ENCODE measurements at places on chromosomes 1 and 21. TPM values are rescaled to one million over a fixed set of nuclear protein-coding genes. Genes with fewer than 3 reads are reported as not detected.

PCSK9 gene
- not detected for polyA plus RNA-seq

SHISA4 gene
- not detected for polyA plus RNA-seq

- H3K4me1 ChIP-seq = peaks cover 9% of the 10 kb centered on the region
- H3K27ac ChIP-seq = no peak overlapping the region
- no peak for DNase-seq
- no peaks in the 10 kb centered on the region for H3K36me3 ChIP-seq
- H3K4me3 ChIP-seq = no peak overlapping the region
- H3K27me3 ChIP-seq = no peaks in the 10 kb centered on the region
Measured at GRCh38 chr1:6351480-6352137, 42.0 kb downstream of the ACOT7 start.

DNA sequence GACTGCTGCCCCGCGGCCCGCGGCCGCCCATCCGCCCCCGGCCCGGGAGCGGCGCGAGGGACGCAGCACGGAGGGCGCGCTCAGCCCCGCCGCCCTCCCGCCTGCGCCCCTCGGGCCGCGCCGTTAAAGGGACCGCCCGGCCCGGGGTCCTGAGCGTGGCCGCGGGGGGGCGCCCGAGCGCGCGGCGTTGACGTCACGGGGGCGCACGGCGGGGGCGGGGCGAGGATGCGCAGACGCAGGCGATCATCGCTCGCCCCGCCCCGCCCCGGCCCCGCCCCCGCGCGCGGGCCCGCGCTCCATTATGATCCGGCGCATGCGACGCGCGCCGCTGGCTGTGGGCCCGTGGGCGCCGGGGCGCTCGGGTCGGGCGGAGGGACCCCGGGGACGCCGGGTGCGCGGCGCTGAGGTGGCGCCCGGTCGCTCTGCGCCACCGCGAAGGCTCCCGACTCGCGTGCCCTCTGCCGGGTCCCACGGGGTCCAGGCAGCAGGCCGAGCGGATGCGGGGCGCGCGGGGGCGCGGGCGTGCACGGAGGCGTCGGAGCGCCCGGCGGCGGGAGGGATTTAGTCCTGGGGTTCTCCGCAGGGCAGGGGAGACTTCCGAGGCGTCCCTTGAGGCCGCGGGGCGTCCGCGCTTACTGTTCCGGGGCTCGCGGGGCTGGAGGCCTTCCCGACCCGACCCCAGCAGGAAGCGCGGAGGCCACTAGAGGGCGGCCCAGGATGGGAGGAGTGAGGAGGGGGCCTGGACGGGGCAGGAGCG lies at the start of gene DVL1:
Gene DVL1, minus strand, starts transcription at position 163 of the 757 bp plus-strand sequence. CDS start 353 bp downstream, outside the sequence.
- peak; percentile 77 for DNase-seq
- H3K27me3 ChIP-seq = peaks cover 11% of the 10 kb centered on the region
- H3K36me3 ChIP-seq = no peaks in the 10 kb centered on the region

CACNA1S gene
- polyA plus RNA-seq = not detected

DNA sequence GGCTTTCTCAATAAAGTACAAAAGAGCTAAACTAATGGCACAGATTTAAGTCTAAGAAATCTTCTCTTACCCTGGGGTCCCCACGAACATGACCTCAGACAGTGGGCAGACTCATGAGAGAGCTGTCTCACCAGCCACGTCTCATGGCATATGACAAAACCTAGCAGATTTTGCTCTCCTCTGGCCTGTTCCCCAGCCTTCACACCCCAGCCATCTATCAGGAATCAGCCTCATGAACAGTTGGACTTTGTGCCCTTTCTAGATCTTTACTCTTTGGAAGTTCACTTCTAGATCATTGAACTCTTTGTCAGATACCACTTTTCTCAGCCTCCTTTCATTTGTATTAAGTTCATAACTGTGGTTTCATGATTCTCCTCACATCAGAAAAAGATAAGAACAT lies 14.2 kb upstream of the HSD3B1 start:
- H3K27me3 ChIP-seq = peaks cover 3% of the 10 kb centered on the region
- no peak overlapping the region for H3K4me3 ChIP-seq
- no peaks in the 10 kb centered on the region for H3K36me3 ChIP-seq
- no peaks in the 10 kb centered on the region for H3K4me1 ChIP-seq
- H3K27ac ChIP-seq = no peak overlapping the region

YOD1 gene
- 2.3 TPM for polyA plus RNA-seq

DNA sequence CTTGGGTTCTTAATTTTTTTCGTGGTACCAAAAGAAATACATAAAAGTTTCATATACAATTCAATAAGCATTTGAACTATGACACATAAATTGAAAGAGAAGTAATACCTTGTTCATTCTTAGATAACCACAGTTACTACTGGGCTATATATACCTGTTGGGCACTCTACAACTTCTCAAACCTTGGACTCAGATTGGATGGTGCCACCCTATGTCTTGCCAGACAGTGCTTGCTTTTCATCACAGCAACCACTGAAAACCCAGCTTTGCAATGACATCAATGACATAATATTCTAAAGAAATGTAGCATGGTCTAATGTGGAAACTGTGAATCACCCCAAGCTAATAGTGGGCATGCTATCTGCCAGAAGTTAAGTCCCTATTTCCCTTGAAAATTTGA lies 62.8 kb upstream of the DPH5 start:
- peaks cover 22% of the 10 kb centered on the region for H3K4me1 ChIP-seq
- peaks cover 20% of the 10 kb centered on the region for H3K36me3 ChIP-seq
- H3K4me3 ChIP-seq = no peak overlapping the region
- DNase-seq = no peak
- no peak overlapping the region for H3K27ac ChIP-seq
- no peaks in the 10 kb centered on the region for H3K27me3 ChIP-seq

DNA sequence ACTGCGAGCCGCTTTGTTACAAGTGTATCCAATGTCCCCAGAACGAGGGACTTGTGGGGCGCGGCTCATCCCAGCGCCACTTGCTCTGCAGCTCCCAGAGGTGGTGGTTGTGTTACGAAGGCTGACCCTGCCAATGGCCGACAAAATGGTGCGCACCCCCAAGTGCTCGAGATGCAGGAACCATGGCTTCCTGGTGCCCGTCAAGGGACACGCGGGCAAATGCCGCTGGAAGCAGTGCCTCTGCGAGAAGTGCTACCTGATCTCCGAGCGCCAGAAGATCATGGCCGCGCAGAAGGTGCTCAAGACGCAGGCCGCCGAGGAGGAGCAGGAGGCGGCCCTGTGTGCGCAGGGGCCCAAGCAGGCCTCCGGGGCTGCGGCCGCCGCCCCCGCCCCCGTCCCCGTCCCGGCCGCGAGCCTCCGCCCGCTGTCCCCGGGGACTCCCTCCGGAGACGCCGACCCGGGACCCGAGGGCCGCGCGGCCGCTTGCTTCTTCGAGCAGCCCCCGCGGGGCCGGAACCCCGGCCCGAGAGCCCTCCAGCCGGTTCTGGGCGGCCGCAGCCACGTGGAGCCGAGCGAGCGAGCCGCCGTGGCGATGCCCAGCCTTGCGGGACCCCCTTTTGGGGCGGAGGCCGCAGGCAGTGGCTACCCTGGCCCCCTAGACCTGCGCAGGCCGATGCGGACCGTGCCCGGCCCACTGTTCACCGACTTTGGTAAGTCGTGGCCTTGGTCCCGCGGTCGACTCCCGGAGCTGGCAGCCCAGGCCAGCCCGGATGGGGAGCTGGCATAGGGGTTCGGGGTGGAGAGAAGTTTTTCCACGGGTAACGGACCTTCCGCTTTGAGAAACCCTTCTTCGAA lies at the start of gene DMRTB1:
Gene DMRTB1, plus strand, starts transcription at position 79 of the 855 bp plus-strand sequence. Its CDS starts 55 bp downstream, at position 134.
- no peaks in the 10 kb centered on the region for H3K27me3 ChIP-seq
- no peak within 1 kb of the TSS for H3K27ac ChIP-seq
- H3K4me1 ChIP-seq = no peaks in the 10 kb centered on the region

FRRS1 gene
- 0.11 TPM for polyA plus RNA-seq

GRCh38 chr1:169472738-169473137 lies 13.0 kb downstream of the SLC19A2 start:
- no peaks in the 10 kb centered on the region for H3K36me3 ChIP-seq
- no peak overlapping the region for H3K4me3 ChIP-seq
- no peaks in the 10 kb centered on the region for H3K4me1 ChIP-seq
- no peak for DNase-seq
- no peak overlapping the region for H3K27ac ChIP-seq
- H3K27me3 ChIP-seq = no peaks in the 10 kb centered on the region

ANKRD45 gene
- polyA plus RNA-seq = not detected

DNA sequence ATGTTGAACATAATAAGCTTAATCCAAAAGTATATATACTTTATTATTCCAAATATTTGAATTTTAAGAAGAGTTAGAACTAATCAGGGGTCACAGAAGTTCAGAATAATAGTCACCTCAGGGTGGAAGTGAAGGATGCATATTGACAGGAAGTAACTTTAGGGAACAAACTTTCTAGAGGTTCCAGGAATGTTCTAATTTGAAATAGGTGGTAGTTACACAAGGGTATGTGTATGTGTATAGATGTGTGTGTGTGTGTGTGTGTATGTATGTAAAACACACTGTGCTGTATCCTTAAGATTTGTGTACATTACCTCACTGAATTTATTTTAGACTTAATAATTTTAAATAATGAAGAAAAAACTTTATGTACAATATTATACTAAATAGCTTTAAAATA lies 110.4 kb downstream of the ACBD6 start:
- H3K4me3 ChIP-seq = no peak overlapping the region
- H3K36me3 ChIP-seq = peaks cover 31% of the 10 kb centered on the region

DNA sequence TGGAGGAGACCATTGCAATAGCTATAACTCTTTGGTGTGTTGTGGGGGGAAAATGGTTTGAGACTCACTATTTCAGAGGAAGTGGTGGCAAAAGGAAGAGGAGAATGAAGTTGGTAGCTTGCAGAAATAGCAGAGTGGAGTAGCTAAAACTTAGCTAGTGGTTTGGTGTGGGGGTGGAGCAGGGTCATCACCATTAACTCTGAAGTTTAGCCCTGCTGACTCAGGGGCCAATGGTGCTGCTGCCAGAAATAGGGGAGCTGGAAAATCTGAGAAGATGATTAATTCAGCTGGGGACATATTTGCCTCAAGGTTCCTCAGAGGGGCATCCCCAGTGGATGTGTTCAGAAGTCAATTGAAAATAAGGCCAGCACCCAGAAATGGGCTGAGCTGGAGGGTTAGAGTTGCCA lies 65.4 kb downstream of the RUNX1 start:
- no peaks in the 10 kb centered on the region for H3K27me3 ChIP-seq
- H3K36me3 ChIP-seq = peaks cover 9% of the 10 kb centered on the region
- peak overlapping the region; percentile 8 for H3K27ac ChIP-seq
- H3K4me1 ChIP-seq = peaks cover 57% of the 10 kb centered on the region
- peak overlapping the region; percentile 71 for H3K4me3 ChIP-seq

DNA sequence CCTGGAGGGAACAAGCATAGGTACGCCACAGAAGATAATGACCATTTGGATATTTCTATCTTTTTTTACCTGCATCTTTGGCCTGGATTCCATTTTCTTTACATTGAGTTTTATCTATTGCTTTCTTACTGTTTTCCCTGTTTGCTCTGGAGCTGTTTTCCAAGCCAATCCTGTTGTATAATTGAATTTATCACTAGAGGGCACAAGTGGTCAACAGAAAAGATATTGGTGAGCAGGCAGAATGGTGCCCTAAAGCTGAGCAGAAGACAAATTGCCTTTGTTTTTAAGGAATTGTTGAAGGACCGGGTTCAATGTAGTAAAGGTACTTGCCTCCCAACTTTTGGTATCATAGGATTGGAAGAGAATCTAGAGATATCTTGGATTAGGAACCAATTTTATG lies 152.8 kb downstream of the PPP1R12B start:
- peaks cover 9% of the 10 kb centered on the region for H3K36me3 ChIP-seq
- H3K27me3 ChIP-seq = no peaks in the 10 kb centered on the region
- no peak for DNase-seq

DNA sequence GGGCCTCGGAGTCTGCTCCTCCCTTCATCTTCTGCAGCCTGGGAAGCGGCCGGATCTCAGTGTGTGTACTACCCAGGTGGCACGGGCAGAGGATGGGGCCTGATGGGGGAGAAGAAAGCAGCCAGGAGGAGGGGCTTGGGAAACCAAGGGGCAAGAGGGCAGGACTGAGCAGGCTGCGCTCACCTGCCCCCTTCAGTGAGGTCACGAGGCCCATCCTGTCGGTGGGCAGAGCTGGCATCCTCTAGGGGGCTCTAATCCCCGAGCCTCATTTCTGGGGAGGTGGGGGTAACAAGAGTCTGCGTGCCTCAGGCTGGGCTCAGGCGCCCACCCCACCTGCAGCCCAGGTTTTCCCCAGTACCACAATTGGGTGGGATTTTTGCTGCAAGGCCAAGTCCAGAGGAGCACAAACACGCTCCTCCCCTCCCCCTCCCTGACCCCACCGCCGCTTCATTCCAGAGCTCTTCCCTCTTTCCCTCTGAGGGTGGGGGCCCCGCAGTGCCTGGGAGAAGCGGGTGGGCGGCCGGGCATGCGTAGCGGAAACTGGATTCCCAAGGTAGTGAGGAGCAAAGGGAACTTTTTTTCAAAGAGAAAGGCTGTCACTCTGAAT lies 1.8 kb upstream of the WNT3A start:
- H3K4me3 ChIP-seq = peak overlapping the region; percentile 15
- H3K36me3 ChIP-seq = no peaks in the 10 kb centered on the region
- no peak overlapping the region for H3K27ac ChIP-seq
- peaks cover 89% of the 10 kb centered on the region for H3K27me3 ChIP-seq
- DNase-seq = no peak

- peaks cover 36% of the 10 kb centered on the region for H3K4me1 ChIP-seq
- H3K4me3 ChIP-seq = no peak overlapping the region
- no peaks in the 10 kb centered on the region for H3K36me3 ChIP-seq
- H3K27me3 ChIP-seq = no peaks in the 10 kb centered on the region
- no peak for DNase-seq
- H3K27ac ChIP-seq = no peak overlapping the region
Measured at GRCh38 chr1:9297831-9298230, 5.1 kb downstream of the SPSB1 start.

- no peaks in the 10 kb centered on the region for H3K36me3 ChIP-seq
- H3K27me3 ChIP-seq = no peaks in the 10 kb centered on the region
- H3K27ac ChIP-seq = no peak overlapping the region
- peaks cover 12% of the 10 kb centered on the region for H3K4me1 ChIP-seq
- H3K4me3 ChIP-seq = peak overlapping the region; percentile 91
Measured at GRCh38 chr1:12231276-12231595, 1.4 kb downstream of the VPS13D start.

DNA sequence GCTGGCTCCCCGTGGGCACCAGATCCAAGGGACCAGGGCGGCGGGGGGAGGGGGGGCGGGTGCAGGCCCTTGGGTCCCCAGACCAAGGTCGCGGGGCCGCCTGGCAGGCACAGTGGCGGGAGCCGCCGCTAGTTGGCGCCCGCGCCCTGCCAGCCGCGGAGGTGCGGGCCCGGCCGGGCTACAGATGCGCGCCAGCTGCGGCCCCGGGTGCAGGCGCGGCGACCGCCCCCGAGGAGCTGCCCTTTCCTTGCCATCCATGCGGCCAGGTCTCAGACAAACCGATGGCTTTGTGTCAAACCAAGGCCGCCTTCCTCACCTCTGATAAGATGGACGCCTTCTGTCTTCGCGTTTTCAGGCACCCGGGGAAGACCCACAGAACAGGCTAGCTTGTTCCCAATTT lies 2.2 kb upstream of the RUNX3 start:
- peaks cover 32% of the 10 kb centered on the region for H3K4me1 ChIP-seq
- DNase-seq = peak; percentile 72
- H3K27me3 ChIP-seq = no peaks in the 10 kb centered on the region
- no peak overlapping the region for H3K27ac ChIP-seq
- peak overlapping the region; percentile 67 for H3K4me3 ChIP-seq

WNT3A gene
- polyA plus RNA-seq = not detected

CD5L gene
- not detected for polyA plus RNA-seq

GRCh38 chr1:59815892-59816291 lies 1.1 kb downstream of the HOOK1 start:
- no peak overlapping the region for H3K27ac ChIP-seq
- no peak for DNase-seq
- H3K36me3 ChIP-seq = no peaks in the 10 kb centered on the region
- H3K27me3 ChIP-seq = no peaks in the 10 kb centered on the region

All from naive B cell (primary cell).